HepG2 (cell line): ENCODE measurements at places on chromosomes 11 and 22.

GRCh38 chr11:131833366-131833765 is 463.0 kb downstream of the NTM start:
- no peak for DNase-seq

- no peak for DNase-seq
Measured at GRCh38 chr11:32817852-32818183, 11.9 kb upstream of the PRRG4 start.

GRCh38 chr11:11582011-11582701 is 39.6 kb downstream of the GALNT18 start:
- DNase-seq: no peak

DNA sequence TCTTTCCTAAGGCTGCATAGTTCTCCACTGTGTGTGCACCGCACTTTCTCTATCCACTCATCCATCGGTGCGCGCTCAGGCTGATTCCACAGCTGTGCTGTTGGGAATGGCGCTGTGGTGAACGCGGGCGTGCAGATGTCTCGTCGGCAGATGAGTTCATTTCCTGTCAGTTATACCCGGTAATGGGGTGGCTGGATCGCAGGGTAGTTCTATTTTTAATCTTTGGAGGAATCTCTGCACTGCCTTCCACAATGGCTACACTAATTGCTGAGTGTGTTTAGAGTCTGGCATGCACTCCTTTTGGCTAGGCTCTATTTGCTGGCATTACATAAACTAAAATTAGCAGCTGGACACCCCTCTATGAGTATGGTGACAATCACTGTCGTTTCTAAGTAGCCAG is 27.9 kb upstream of the KRTAP5-7 start:
- no peak for DNase-seq

GRCh38 chr11:65434057-65434666 is 11.6 kb downstream of the NEAT1 start:
- no peak for DNase-seq

- no peak for DNase-seq
Measured at GRCh38 chr11:1463056-1463455, 23.5 kb downstream of the MOB2 start.

GRCh38 chr11:73493956-73494598 is 103.8 kb downstream of the FAM168A start:
- DNase-seq: peak; percentile 46

- no peak for DNase-seq
Measured at GRCh38 chr22:45826520-45826919, 150.4 kb downstream of the WNT7B start.

DNA sequence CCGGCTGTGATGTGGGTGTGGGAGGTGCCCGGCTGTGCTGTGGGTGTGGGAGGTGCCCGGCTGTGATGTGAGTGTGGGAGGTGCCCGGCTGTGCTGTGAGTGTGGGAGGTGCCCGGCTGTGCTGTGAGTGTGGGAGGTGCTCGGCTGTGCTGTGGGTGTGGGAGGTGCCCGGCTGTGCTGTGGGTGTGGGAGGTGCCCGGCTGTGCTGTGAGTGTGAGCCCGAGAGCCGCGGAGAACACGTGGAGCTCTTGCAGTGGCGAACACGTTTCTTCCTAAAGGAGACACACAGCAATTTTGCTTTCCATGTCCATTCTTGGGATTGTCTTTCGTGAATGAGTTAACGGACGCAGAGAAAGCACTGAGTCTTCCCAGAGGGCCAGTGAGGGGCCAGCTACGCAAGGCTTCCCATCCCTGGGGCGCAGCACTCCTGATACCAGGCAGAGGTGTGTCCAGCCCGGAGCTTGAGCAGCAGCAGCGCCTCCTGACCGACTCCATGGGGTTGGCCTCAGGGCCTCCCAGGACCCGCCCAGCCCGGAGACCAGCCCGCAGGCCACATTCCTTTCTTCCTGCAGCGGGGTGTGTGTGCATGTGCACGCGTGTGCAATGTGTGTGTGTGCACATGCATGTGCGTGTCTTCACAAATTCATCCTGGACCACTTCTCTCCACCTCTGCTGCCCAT is 245.0 kb upstream of the B3GAT1 start:
- DNase-seq: no peak

DNA sequence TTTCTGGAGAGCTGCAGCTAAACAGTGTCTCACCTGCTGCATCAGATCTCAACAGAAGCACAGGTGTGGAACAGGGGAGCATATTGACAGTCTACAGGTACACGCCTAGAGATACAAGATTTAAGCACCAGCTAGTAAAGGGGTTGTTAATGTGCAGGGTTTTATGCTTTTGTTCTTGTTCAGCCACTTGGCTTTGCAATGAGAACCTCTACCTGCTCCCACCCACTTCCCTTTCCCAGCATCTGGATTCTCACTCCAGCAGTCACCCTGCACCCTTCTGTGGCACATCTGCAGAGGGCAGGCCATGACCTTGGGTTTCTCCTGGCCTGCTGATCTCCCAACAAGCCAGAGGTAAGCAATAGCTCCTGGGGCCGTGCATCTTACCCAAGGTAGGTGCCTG is 446.6 kb downstream of the BUD13 start:
- no peak for DNase-seq

DNA sequence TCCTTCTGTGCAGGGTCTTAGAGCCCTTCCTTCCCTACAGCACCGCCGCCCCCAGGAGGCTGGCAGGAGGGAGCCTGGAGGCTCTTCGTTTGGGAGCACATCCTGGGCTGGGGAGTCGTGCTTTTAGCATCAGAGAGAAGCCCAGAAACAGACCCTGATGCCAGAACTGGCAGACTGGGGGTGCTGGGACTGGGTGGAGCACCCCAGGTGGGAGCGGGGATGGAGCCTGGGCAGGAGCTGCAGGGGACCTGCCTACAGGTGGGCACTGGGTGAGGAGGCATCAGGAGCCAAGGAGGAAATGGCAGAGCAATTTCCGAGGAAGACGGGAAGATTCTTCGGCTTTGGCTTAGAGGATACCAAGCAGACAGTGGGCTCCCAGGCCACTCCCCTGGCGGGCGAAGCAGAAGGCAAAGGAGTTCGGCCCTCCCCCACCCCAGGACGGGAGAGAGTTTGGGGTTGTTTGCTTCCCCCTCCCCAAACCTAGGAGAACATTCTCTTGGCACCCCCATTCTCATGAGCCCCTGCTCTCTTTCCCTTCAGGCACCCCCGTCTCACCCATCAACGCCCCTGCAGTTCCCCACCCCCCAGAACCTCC is 1.1 kb downstream of the SYT7 start:
- DNase-seq: no peak

- DNase-seq: no peak
Measured at GRCh38 chr22:26753125-26753862, 95.9 kb downstream of the MIAT start.

- DNase-seq: no peak
Measured at GRCh38 chr11:47536915-47537314, 16.0 kb downstream of the CELF1 start.

DNA sequence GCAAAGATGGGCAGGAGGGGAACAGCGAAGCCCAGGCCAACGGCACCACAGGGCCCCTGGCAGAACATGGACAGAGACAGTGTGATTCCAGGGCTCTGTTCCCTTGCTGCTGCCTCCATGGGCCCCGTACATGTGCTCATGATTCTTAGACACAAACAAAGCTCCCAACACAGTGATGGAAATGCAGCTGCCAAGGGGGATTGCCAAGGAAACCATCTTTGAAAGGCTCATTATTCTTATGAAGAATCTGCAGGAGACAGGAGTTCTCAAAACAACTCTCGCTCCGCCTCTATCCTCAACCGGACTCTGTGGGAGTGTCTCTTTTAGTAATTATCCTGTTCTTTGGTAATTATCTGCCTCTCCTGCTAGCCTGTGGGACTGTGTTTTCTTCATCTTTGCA is 32.2 kb downstream of the SERPINH1 start:
- no peak for DNase-seq

DNA sequence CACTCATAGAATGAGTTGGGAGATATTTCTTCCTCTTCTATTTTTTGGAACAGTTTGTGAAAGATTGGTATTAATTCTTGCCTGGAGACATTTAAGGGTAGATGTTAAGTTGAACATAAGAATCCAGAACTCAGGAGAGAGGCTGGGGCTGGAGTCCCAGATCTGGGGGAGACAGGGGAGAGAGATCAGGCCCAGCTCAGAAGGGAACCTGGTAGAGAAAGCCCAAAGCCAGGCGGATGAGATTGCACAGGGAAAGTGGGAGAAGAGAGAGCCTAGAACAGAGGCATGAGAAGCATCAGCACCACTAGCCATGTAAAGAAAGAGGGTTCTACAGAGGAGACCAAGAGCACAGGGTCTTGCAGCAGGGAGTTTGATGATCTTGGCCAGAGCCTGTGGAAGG is 13.0 kb upstream of the GNAZ start:
- DNase-seq: no peak

DNA sequence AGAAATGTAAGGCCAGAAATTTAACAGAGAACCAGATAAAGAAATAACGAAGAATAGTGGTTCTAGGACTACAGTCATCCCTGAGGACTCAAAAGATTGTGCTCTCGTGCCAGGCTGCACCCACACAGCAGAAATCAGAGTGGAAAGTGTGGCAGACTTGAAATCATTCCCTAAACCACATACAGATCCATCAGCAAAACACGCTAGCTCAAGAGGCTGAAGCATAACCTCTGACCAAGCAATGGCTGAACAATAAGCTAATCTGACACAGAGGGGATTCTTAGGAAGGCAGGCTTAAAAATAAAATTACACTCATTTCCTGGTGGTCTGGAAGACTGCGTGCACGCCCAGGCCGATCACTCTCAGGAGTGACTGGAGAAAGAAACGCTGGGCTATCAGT is 19.0 kb downstream of the NCF4 start:
- DNase-seq: no peak

- DNase-seq: no peak
Measured at GRCh38 chr11:4643076-4643475, 706 bp upstream of the OR51E1 start.

GRCh38 chr11:57493507-57494503 is 21.7 kb downstream of the SLC43A1 start:
- peak; percentile 73 for DNase-seq

DNA sequence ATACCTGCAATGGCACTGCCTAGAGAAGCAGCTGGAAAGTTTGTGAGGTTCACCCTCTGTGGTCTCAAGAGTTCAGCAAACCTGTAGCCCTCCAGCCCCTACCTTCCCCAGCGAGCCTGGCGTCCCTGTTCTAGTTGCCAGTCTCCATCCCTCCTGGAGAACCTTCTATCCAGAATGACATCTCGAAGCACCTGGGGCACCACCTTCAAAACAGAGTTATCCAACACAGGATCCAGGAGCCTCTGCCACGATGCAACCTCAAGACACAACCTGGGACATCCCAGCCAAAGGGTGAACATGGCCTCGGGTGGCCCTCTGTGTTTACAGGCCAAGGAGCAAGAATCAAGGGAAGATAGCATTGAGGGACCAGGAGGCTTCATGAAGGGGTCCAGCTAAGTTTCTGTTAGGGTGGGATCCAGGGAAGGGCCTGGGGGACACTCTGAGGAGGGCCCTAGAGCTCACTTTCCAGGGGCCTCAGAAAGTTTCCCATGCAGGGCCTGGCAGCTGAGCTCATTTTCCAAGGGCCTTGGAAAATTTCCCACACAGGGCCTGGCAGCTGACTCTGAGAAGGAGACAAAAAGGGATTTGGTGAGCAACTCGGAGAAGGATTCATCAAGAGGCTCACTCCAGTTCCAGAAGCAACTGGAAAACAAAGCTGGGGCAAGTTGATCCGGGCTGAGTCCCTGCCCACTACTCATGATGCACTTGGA is 36.9 kb upstream of the SYT13 start:
- no peak for DNase-seq

DNA sequence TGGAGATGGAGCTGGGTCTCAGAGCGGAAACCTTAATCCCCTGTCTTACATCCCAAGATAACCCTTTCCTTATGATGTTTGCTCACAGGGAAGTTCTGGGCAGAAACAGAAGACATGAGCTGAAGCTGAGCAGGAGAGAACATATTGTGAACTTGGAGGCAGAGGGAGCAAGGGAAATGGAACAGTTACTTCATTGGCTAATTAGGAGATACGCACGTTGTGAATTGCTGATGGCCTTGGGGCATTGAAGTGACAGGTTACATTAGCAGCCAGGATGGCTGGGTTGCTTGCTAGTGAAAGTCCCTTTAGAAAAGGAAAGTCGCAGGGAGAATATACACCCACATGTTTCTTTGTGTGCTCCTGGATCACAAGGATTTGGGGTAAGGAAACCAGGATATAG is 48.7 kb downstream of the TENM4 start:
- no peak for DNase-seq

DNA sequence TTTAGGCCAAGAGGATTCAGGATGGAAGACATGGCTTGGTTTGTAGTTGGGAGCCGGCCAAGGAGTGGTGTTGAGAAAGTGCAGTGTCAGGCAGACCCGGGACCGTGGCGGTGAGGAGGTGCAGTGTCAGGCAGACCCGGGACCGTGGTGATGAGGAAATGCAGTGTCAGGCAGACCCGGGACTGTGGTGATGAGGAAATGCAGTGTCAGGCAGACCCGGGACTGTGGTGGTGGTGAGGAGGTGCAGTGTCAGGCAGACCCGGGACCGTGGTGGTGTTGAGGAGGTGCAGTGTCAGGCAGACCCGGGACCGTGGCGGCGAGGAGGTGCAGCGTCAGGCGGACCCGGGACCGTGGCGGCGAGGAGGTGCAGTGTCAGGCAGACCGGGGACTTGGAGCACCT is 59.7 kb downstream of the LRP5 start:
- no peak for DNase-seq

GRCh38 chr11:17684550-17684949 is 34.8 kb upstream of the MYOD1 start:
- DNase-seq: no peak

- no peak for DNase-seq
Measured at GRCh38 chr22:48880749-48881148, 946.9 kb downstream of the BRD1 start.

DNA sequence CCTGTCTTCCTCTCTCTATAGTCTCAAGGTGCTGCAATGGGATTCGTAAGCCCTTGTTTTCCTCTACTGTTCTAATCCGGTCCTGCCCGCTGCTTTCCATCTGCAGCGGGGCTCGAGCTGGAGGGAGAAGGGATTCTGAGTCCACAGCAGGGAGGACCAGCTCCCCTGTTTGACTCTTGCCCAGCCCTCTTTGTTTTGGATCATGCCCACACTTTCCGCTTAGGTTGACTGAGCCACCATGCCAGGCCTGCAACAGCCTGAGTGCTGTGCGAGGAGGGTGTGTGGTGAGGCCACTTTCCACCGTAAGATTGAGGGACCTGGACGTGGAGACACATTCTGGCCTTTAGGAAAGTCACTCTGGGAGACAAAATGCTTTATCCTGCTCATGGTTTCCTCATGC is 58.3 kb downstream of the CEP164 start:
- no peak for DNase-seq

GRCh38 chr22:23840026-23840425 is 1.2 kb upstream of the DERL3 start:
- DNase-seq: no peak

GRCh38 chr11:111623527-111624030 is 21.3 kb downstream of the SIK2 start:
- DNase-seq: peak; percentile 86
